ENCODE measurements at places on chromosomes 7 and 10.

DNA sequence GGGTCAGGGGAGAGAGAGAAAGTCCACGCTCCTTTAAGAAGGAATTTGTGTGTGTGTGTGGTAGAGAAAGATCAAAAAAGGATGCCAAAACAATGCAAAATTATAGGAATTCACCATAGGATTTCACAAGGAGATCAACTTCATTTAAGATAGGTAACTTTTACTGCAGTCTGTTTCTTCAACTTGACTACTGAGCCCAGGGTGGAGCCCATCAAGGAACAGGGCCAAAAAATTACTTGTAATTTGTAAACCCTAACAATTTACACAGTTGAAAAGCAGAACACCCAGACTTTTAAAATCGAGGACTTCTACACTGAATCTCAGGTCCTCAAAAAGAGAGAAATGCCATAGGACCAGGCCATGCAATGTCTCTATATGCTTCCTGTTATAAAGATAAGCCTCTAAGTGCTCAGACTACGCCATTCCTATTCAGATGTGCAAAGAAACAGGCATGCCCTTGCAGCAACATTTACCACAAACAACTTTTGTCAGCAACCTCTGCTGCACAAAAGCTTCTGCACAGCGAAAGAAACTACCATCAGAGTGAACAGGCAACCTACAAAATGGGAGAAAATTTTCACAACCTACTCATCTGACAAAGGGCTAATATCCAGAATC, 10.6 kb upstream of the GIMAP4 start:
- DNase-seq, result peak; percentile 21

DNA sequence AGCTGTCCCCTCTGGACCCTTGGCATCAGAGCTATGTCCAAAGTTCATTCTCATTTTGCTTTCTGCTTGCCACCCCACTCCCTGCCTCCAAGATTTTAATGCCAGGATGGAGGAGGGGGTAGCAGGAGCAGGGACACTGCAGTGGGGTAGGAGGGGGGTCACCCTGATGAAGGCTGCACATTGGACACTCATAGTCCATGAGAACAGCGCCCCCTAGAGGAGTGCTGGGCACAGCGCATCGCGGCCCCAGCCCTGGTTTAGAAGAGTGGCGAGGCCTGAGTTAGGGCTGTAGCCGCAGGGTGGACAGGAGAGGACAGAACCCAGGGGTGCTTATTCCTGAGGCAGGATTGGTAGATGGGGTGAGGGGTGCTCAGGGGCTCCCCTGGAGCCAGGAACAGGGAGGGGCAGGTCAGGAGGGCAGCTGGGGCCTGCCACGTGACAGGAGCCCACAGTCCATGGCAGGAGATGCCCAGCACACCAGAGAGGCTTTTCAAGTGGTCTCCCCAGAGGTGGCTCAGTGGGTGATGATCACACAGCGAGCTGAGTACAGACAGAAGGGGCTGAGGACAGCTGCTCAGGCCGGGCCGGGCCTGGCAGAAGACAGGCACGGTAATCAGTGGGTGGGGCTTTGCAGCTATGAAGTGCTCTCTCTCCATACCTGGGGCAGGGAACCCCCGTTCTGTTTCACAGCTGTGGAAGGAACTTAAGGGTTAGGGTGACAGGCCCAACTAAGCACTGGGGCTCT, 71.4 kb downstream of the NEURL1 start:
- DNase-seq, result no peak

DNA sequence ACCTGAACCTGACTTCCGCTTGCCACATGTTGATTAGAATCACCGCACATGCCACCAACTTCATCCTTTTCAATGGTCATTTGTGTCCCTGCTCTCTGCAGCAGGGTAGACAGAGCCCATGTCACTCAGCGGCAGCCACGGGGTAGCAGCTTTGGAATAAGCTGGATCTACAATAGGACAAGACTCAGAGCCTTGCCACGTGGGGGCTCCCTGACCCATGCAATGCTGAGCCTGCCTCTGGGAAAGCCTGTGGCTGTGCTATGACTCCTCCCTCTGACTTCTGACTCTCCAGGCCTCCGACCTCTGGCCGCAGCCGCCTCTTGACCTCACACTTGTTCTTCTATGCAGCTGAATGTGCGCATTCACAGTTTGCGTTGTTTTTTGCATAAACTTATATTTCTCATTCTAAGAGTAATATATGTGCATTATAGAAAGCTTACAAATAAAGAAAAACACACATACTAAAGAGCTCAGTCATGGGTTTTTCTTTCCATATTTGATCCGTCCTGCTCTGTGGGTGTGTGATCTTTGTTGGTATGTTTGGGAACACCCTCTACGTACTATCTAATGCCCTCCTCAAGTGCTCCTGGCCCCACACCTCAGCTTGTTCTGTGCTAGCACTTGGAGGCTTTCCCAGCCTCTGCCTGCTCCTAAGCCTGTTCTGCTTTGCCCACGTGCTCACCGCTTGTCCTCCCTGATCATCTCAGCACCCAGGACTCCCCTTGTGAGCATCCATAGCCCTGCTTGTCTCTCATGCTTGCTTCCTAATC, 198.0 kb upstream of the MKI67 start:
- no peak for DNase-seq

- no peak for DNase-seq
Measured at GRCh38 chr7:44563171-44563679, 10.5 kb downstream of the DDX56 start.

GRCh38 chr10:71835671-71836595, 15.1 kb downstream of the PSAP start:
- DNase-seq, result no peak

GRCh38 chr7:18900236-18900635, 217.2 kb downstream of the TWIST1 start:
- no peak for DNase-seq

DNA sequence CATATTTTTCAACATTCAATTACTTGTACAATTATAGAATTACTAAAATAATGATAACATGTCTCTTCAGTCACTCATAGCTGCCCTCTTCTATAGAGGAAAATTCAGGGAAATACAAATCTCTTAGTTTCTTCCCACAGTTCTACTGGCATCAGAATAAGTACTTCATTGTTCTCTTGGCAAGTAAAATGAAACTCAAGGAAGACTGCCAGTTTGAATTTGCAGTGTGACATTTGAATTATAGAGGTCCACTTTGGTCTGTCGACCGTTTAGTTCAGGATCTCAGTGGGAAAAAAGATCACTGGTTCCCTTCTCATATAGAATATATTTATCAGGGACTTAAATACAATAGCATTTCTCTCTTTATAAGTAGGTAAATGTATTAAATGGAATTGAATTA, 114.5 kb downstream of the PON1 start:
- no peak for DNase-seq

GRCh38 chr10:37721100-37721499, 136.3 kb downstream of the ZNF248 start:
- no peak for DNase-seq

GRCh38 chr7:131157530-131158243, 170.0 kb upstream of the MKLN1 start:
- DNase-seq, result no peak

- no peak for DNase-seq
Measured at GRCh38 chr10:86960003-86960862, 1.8 kb downstream of the SNCG start.

GRCh38 chr10:31274310-31274709, 44.7 kb upstream of the ZEB1 start:
- DNase-seq, result no peak

DNA sequence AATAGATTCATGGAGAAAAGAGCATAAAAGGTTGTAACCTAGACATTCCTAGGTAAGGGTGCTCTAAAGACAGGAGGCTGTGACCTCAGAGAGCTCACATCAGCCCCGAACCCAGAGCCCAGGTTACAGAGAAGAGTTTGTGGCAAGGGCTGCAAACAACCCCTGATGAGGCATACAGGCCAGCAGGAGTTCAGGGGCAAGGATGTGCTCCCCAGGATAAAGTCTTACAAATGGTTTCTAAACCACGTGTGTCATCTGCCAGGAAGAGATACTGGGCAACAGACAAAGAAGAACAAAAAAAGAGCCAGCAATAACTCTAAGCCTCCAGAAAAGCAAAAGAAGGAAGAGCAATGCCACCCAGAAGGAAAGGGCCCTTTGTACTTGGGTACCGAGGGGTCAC, 27.7 kb downstream of the NCAPG2 start:
- DNase-seq, result no peak

GRCh38 chr10:76542307-76542930, 1095.2 kb downstream of the KCNMA1 start:
- DNase-seq, result no peak

GRCh38 chr7:132307465-132307864, 268.8 kb downstream of the PLXNA4 start:
- no peak for DNase-seq

- no peak for DNase-seq
Measured at GRCh38 chr10:5794236-5794635, 19.0 kb downstream of the GDI2 start.

DNA sequence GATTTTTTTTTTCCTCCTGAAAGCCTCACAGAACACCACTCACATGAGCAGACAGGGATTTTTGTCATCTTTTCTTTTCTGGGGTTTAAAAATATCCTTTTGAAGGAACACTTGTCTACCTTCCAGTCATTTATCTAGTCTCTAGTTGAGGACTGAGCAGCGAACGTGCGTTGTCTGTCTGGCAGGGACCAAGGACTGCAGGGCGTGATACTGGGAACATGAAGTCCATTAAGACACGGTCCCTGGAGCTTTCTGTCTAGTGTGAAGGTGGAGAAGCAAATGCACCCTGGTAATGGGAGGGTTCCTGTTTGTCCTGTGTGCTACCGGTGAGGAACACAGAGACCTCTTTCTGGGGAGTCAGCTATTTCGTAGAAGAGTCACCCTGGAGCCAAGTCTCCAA, 207.4 kb downstream of the TMEM178B start:
- DNase-seq, result no peak

DNA sequence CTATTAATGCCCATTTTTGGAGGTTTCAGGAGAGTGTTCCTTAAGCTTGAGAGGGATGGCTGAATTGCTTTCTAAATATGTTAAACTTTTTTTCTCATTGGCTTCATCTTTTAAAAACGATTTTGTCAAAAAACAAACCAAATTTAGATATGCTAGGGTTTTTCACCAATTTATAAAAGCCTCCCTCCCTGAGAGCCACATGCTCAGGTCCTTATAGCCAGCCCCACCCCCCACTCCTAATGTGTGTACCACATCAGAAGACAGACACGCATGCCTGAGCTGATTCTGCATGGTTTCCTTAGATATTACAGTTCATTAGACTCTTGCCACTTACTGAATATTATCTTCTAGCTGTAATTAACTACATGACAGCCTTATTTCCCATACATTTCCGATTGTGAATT, 2.0 kb downstream of the CUL1 start:
- peak; percentile 52 for DNase-seq

- no peak for DNase-seq
Measured at GRCh38 chr7:135320268-135320667, 86.6 kb downstream of the STRA8 start.

DNA sequence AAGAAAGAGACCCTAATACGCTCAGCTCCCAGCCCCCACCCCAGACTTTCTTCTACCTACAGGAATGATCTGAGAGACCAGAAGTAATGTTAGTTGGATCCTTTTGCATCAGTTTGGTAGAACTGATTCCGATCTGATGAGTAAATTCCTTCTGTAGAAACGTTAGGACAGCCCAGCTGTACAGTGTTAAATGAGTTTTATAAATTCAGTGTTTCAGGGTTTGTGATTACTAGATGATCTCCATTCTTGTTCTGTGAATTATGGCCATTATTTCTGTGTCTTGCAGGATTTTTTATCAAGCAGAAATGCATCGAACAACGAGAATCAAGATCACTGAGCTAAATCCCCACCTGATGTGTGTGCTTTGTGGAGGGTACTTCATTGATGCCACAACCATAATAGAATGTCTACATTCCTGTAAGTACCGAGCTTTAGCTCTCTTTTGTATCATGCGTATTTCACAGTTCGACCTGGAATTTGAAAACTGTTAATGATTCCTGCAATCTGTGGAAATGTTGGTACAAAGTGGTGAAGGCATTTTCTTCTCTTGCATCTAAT, 5.3 kb downstream of the BMI1 start:
- DNase-seq, result no peak

- DNase-seq, result no peak
Measured at GRCh38 chr10:83954193-83954799, 185.0 kb upstream of the GHITM start.

DNA sequence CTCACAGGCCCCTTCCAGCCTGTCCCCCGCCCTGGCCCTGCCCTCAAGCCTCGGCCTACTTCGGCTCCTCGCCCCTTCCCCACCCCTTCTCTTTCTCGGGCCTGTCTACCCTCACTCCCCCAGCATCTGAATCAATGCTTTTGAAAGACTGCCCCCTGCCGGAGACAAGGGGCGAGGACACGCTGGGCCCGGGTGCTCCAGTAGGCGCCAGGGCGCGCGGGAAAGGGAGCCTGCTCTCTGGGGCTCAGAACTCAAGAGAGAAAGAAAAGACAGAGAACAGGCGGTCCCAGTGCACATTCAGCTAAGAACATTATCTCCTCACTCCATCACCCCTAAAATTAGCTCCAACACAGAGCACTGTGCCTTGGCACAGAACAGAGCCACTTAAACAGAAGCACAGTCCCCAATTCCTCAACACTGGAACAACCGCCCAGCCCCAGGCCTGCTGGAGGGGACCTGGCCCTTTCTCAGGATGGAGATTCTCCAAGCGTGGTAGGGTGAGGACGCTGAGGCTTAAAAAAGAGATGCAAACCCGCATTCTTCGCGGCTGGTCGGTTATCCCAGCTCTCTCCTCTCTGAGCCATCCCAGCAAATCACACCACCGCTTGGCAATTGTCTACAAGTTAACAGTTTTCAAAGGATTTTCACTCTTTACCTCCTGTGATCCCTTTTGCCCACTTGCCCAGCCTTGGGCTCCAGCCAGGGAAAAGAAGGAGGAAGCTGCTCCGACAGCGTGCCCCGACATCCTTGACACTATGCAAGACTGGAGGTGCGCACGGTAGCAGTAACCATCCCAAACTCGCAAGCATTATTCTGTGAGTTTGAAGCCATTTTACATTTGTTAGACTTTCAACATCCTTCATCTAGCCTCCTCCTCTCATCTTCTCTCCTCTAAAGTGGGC, 2.1 kb downstream of the GIGYF1 start:
- peak; percentile 71 for DNase-seq

DNA sequence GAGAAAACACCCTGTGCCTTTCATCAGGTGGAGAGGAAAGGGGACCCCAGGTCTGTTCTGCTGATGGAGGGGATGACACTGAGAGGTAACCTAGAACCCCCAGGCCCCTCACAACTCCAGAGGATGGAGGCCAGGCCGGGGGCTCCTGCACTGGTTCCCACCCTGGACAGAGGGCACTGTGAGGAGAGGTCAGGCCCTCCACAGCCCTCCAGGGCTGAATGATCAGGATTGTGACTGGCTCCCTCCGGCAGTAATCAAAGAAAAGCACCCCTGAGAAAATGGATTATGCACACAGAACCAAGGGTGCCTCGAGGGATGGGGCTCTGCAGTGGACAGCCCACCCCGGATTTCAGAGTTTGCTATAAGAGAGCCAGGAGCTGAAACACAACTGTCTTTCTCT, 502.8 kb downstream of the TCERG1L start:
- no peak for DNase-seq

GRCh38 chr7:5296015-5296610, 13.4 kb downstream of the SLC29A4 start:
- DNase-seq, result no peak

GRCh38 chr10:95880704-95881103, 27.1 kb upstream of the CC2D2B start:
- DNase-seq, result no peak

- DNase-seq, result no peak
Measured at GRCh38 chr7:26686448-26686981, 177.9 kb downstream of the SKAP2 start.
